NCI-H187 treated with DMSO at 0.1 percent for 48 hours (cell line): ENCODE measurements at places on chromosomes 1 and 21.

DNA sequence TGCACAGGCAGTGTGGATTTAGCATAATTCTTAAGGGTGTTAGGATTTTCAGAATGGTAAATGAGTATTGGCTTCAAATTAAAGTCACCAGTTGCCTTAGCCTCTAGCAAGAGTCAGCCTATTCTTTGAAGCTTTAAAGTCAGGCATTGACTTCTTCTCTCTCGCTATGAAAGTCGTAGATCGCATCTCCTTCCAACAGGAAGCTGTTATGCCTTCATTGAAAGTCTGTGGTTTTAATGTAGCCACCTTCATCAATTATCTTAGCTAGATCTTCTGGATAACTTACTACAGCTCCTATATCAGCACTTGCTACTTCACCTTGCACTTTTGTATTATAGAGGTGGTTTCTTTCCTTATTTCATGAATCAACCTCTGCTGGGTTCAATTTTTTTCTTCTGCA, 320.2 kb downstream of the PTPRC start:
- no peak for DNase-seq

DNA sequence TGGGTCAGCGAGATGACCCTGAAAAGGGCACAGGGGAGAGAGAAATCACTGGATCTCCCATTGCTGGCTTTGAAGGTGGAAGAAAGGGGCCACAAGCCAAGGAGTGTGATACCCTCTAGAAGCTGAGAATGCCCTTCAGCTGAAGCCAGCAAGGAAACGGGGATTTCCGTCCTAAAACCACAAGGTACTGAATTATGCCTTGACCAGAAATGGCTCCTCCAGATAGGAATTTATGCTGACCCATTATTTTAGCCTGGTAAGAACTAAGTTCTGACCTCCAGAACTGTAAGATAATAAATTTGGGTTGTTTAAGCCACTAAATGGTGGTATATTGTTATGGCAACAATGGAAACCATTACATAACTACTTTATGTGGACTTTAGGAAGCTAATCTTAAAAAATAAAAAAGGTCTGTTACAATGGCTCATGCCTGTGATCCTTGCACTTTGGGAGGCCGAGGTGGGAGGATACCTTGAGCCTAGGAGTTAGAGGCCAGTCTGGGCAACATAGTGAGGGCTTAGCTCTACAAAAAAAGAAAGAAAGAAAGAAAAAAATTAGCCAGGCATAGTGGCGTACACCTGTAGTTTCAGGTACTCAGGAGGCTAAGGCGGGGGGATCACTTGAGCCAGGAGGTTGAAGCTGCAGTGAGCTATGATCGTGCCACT, 3.6 kb upstream of the H6PD start:
- DNase-seq: no peak

DNA sequence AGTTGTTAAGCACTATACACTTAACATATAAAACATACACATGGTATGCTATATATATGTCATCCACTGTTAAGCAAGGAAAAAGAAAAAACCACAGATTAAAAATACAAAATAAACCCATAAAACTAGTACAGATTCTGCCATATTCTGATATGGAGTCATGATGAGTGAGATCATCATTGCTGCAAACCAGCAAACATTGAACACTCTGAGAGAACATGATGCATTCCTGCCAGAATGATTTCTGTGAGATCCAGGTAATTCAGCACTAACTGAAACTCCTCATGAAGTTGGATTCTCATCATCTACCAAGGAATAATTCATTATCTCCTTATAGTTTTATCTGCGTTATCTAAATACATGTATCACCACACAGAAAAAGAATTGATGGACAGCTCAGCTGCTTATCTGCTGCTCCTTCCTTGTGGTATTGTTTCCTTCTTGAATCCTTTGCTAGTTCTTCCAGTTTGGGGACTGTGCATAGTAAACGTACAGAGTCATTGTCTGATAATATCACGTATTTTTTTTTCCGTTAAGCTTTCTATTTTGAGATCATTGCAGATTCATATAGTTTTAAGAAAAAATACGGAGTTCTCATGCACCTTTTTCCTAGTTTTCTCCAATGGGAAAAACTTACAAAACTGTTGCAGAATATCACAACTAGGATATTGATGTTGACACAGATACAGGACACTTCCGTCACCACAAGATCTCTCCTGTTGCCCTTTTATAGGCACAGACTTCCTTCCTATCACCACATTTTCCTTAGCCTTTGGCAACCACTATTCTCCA, 9.3 kb downstream of the RAB4A start:
- no peak for DNase-seq

DNA sequence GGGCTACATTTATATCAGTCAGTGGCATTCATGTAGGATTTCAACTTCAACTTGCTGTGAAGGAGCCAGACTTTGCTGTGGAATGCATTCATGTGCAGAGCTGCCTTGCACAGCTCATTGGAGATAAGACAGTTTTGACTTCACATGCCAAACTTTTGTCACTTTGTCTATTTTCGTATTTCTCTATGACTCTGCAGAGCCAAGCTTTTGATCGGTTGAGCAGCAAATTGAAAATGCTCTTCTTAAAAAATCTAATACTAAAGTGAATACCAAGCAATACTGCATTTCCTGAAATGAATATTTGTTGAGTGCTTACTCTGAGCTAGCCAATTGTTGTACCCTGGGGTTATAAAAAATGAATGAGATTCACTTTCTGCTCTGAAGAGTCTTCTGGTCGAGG, 388.7 kb downstream of the ST6GALNAC3 start:
- DNase-seq: no peak

DNA sequence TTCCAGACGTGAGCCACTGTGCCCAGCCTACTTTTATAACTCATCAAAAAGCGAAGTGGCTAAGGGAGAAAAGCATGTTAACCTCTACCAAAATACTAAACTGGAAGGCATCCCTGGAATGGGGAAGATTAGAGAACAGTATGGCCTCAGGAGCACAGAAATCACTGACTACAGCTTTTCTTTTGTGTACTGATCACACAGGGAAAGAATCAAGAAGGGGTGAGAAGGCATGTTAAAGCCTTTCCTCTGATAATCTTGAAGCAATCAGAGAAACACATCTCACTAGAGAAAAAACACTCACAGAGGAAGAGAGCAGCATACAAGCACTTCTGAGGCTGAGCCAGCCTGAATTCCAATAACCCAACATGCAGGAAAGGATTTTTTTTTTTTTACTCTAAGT, 10.7 kb downstream of the PCAT6 start:
- no peak for DNase-seq

DNA sequence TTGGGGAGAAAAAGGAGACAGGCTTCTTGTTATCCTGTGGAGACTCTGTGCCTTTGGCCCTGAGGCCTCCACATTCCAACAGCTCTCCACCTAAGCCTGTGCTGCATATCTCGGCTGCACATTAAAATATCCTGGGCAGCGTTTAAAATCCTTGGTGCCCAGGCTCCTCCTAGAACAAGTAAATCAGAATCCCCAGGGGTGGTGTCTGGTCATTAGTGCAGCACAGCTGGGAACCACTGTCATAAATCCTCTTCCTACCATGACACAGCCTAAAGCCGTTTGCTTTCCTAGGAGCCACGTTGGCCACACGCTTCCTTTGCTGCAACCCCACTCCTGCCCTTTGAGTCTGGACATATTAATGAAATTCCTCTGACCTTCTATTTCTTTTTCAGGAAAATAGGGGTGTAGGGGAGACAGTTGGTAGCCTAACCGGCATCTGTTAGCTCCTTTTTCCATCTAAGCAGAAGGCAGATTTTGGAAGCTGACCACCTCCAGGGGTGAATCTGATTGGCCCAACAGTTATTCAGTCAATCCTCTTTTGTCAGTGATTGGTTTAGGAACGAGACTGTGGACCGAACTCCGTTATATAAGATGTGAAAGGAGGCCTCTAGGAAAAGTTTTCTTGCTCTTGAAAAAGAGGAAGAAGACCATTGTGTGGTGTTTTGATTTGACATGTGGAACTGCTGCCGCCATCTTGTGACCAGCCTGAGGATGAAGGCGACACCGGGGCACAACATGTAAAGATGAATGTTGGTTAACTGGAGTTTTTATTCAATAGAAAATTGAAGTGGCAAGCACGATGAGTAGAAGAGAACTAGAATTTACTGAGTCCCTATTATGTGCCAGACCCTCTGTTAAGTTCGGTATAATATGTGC, 41.9 kb downstream of the JUN start:
- no peak for DNase-seq

DNA sequence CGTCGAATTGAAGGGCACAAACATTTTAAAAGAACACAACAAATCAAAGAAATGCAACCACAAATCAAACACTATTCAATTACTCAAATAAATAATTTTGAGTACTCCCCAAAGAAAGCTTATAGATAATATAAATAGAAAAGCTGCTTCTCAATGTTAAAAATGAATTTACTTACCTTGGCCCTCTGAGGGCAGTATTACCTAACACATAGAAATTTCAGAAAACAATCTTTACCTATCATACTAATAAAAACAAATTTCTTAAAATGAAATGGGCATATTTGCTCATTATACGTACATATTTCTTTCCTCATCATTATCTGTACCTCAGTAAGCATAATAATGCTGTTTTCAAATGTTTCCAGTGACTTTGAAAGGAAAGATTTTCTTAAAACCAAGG, 141.8 kb downstream of the AKT3 start:
- DNase-seq: no peak

DNA sequence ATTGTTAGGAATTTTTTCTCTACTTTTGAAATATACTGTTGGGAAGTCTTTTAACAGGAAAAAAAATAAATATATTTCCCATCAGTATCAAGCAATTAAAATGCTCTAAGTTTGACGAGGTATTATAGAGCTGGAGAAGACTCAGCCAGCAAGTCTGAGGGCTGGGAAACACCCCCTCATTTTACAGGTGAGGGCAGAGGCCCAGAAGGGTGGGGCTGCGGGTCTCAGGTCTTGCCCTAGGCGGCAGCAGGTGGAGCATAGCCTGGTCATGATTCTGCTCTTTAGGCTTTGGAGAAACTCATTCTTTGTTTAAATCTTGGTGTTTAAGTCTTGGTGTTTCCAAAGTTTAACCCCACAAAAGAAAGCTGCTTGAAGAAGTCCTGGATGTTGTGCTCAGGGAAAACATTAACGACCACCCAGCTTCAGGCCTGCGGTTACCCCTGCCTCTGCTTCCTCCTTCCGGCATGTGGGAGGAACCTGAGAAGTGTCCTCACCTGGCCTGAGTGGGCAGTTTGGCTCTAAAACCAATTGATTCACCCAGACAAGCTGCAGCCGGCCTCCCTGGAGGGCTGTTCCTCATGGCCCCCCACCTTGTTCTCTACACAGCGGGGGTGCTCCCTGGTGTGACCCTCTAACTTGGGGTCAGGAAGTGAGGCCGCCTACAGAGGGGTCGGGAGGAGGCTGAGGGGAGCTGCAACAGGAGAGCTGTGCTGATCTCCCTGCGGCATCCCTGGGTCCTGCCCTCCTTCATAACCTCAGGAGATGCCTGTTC, 41.7 kb downstream of the OLFML2B start:
- DNase-seq: no peak
